Globus pallidus (tissue), 1 donor: ENCODE measurements at places on chromosomes 2 and 18.

DNA sequence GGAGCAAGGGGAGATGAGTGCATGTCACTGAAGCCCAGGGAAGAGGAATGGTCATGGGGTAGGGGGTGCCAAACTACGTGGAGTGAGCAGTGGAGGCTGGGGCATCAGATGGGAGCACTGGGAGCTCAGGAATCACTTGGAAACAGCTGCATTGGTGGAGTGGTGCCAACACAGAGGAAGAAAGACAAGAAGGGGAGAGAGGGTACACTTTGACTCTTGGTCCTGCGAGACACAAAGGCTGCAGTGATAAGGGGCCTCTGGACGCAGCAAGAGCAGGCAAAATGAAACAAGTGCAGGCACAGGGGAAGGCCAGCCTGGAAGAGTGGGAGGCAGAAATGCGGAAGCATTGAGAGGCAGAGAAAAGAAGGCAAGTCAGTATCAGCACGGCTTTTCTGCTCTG lies 134.7 kb upstream of the SMIM21 start:
- DNase-seq = no peak

DNA sequence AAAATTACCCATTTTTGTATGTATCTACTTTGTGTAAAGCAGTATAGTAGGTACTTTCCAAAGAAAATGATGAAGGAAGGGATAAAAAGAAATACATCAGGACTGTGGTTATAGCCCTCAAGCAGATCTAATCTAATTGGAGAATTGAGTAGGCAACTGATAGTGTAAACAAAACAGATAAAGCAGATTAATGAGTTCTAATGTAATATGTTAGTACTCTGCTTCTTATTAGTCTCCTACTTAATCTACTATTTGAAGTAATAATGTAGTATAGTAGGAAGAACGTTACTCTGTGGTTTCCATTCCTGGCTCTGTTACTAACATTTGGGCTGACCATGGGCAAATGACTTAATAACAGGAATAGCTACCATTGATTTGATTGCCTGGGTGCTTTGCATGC lies 250.7 kb downstream of the ARHGAP15 start:
- DNase-seq = no peak

- peak; percentile 29 for DNase-seq
These were observed 69.6 kb downstream of the EML4 start for GRCh38 chr2:42238644-42239288.

- DNase-seq = no peak
These were observed 1.3 kb upstream of the HTR2B start for GRCh38 chr2:231126123-231126522.

GRCh38 chr2:62439425-62439824 lies 66.6 kb downstream of the TMEM17 start:
- no peak for DNase-seq

DNA sequence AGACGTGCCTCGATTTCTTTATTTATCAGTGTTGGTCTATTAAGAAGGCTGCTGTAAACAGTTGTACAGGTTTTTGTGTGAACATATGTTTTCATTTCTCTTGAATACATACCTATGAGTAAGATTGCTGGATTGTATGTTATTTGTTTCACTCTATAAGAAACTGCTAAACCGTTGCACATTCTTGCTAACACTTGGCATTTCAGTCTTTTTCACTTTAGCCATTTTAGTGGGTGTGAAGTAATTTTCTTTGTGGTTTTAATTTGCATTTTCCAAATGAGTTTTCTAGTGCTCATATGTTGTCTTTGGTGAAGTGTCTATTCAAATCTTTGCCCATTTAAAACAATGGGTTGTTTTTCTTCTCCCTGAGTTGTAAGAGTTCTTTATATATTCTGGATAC lies 221.5 kb upstream of the SMAD7 start:
- no peak for DNase-seq

GRCh38 chr2:239147376-239147775 lies 253.4 kb downstream of the HDAC4 start:
- no peak for DNase-seq
